ENCODE measurements at places on chromosomes 1 and 21.

DNA sequence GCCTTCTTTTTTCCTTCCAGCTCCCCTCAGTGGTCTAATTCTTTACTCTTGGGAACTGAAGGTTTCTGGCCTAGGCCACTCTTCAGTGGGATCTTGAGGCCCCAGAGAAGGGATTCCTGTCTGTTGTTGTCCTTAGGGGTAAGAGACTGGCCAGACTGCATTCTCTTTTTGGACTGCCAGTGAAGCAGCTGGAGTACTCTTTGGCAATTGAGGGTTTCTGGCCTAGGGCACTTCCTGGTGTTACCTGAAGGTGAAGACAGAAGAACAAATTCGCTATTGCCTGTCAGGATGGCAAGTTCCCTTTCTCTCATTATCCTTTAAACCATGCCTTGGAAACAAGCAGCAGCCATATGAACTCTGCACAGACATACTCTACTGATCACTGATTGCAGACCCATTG is 286.6 kb upstream of the ZP4 start:
- no peak for DNase-seq

GRCh38 chr1:47477595-47478080 is 39.8 kb downstream of the FOXD2 start:
- no peak for DNase-seq

- no peak for DNase-seq
These were observed 162.1 kb downstream of the PATJ start for GRCh38 chr1:61904354-61904753.

GRCh38 chr21:20642681-20643080 is 355.5 kb upstream of the NCAM2 start:
- DNase-seq = no peak

DNA sequence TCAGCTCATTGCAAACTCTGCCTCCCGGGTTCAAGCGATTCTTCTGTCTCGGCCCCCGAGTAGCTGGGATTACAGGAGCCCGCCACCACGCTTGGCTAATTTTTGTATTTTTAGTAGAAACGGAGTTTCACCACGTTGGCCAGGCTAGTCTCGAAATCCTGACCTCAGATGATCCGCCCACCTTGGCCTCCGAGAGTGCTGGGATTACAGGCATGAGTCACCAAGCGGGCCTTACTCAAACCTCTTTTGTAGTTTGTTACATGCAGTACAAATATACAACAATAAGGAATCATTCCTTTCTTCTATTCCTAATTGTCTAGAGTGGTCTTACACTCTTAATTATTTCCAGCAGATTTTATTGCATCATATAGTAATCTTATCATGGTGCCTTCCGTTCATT is 16.6 kb downstream of the SPATA17 start:
- DNase-seq = no peak

- no peak for DNase-seq
These were observed 9.7 kb downstream of the ATP2B4 start for GRCh38 chr1:203636291-203636690.

DNA sequence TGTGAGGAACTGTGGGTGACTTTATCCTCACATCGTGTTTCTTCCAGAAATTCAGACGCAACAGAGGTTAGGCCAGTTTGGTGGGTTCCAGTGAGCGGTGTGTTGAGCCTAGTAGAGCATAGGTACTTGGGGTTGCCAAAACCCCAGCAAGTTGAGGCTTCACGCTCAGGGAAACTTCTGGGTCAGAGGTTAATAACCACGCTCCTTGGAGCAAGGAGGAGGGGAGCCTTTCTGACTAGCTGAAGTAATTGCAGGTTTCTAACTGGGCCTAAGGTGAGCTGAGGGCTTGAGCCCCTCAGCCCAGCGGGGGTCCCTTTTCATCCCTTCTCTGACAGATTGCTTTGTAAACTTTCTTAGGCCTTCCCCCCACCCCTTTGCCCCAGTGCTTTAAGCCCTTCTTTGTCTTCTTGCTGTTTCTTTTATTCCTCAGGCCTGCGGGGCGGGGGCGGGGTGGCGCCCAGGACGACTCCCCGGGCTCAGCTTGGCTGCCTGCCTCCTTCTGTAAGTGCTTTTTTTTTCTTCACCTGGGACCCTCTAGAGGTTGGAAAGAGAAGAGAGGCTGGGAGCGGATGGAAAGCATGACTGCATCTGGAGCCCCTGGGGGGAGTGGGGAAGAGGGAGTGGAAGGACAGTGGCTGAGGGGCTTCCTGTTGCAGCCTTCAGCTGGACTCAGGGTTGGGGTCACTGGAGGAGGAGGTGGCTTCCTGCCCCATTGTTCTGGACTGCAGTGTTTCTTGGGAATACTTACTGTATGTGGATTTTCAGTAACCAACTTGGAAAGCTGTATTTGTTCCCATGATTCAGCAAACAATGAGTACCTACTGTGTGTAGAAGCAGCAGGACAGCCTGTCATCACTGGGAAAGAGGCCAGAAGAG is 1.3 kb upstream of the ZNF436 start:
- no peak for DNase-seq

- no peak for DNase-seq
These were observed 43.4 kb downstream of the TMEM51 start for GRCh38 chr1:15196807-15197530.

DNA sequence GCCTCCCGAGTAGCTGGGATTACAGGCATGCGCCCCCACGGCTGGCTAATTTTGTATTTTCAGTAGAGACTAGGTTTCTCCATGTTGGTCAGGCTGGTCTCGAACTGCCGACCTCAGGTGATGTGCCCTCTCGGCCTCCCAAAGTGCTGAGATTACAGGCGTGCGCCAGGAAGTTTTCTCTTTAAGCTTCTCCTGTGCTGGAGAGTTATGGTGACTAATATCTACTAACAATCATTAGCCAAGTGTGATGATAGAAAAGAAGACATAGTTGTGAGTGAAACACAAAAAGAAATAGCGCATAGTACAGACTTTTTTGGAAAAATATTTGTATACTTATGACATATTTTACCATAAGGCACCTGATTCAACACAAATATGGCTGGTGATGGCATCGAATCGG is 56.5 kb downstream of the SETD4 start:
- no peak for DNase-seq

DNA sequence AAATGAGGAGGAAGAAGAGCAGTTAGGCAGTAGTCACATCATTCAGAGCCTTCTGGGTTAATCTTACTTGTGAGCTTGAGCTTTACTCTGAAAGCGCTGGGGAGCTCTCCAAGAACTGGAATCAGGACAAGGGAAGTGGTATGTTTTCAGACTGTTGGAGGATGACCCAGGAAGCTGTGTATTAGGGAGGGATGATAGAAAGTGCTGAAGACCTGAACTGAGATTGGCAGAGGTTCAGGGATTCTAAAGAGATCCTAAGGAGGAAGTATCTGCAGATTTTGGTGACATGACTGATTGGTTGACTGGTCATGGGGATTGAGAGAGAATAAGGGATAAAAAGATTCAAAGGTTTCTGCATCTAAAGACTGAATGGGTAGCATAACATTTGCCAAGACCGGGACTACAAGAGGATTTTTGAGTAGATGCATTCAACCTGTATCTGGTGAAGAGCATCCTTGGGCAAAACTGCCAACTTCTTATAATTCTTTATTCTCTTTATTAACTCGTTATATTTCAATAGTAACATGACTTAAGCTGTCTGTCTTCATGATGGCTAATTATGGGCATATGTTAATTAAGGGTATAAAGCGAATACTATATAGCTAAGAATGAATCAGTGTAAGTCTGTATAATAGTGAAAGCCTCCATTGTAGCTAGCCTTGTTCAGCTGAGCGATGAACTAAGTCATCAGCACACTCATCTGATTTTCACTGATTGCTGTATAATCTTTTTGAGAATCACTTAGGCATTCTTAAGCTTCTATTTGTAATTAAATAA is 41.8 kb downstream of the XCL1 start:
- no peak for DNase-seq

DNA sequence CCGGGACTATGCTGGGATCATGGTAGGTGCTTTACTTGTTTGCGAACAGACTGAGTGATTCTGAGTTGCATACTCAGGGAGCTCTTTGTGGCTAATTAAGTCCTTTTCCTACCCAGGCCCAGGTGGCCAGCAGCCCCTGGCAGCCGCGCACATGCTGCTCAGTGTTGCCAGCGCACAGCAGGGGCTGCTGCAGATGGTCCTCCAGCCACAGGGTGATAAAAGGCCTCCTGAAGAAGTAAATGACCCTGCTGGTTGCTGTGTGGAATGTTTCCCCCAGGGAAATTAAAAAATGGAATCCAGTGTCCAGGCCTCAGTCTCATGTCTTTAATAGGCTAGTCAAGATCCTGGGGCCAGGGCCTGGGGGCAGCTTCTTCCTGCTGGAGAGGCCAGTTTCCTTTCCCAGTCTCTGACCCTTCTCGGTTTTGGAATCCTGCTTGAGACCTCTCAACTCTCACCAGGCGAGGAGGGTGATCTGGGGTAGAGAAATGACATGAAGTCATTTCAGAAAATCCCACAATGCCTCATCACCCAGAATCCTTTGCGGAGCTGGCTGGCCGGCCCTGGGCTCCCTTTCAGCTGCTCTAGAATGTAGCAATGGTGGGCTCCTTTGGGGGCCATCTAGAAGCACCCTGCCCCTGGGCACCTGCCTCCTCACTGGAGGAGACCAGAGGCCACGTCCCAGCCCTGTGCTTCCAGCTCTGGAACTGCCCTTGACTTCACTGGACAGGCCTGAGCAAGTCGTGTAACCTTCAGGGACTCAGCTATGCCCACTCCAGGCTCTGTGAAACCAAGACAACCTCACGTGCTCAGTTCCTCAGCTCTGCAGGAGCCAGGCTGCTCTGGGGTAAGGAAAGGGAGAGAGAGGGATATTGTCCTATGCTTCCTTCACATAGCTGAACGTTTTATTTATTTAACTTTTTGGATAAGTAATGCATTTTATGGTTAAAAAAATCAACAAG is 131.4 kb downstream of the MRPS6 start:
- no peak for DNase-seq

All from GM03348 (cell line).